ENCODE measurements at places on chromosomes 2 and 18. TPM values are rescaled to one million over a fixed set of nuclear protein-coding genes. Genes with fewer than 3 reads are reported as not detected.

Gene PAX3
- 15.7 TPM for total RNA-seq

Gene KATNAL2
- 3.7 TPM for total RNA-seq

Gene ASXL2
- 9.4 TPM for total RNA-seq

Gene CHRNG
- not detected for total RNA-seq

Gene FAM228B
- total RNA-seq, result 3.7 TPM

All from Daoy (cell line).